ENCODE measurements at places on chromosomes 7 and 10. TPM values are rescaled to one million over a fixed set of nuclear protein-coding genes. Genes with fewer than 3 reads are reported as not detected.
A peak's percentile ranks its signal among the peaks of the same experiment; 100 is the strongest.

- H3K27ac ChIP-seq, result no peak overlapping the region
- DNase-seq, result no peak
- H3K27me3 ChIP-seq, result no peaks in the 10 kb centered on the region
- no peaks in the 10 kb centered on the region for H3K36me3 ChIP-seq
- H3K4me3 ChIP-seq, result no peak overlapping the region
- H3K4me1 ChIP-seq, result no peaks in the 10 kb centered on the region
Observed at GRCh38 chr10:4154191-4154715, 369.2 kb upstream of the KLF6 start.

GRCh38 chr10:13704964-13705363, 118.2 kb downstream of the PRPF18 start:
- no peak overlapping the region for H3K27ac ChIP-seq
- H3K4me3 ChIP-seq, result peak overlapping the region; percentile 76
- H3K36me3 ChIP-seq, result peaks cover 17% of the 10 kb centered on the region
- no peaks in the 10 kb centered on the region for H3K27me3 ChIP-seq
- H3K4me1 ChIP-seq, result peaks cover 9% of the 10 kb centered on the region

- no peak overlapping the region for H3K4me3 ChIP-seq
- DNase-seq, result no peak
- no peak overlapping the region for H3K27ac ChIP-seq
- H3K4me1 ChIP-seq, result no peaks in the 10 kb centered on the region
Observed at GRCh38 chr10:112948196-112948595, 1.9 kb upstream of the TCF7L2 start.

DNA sequence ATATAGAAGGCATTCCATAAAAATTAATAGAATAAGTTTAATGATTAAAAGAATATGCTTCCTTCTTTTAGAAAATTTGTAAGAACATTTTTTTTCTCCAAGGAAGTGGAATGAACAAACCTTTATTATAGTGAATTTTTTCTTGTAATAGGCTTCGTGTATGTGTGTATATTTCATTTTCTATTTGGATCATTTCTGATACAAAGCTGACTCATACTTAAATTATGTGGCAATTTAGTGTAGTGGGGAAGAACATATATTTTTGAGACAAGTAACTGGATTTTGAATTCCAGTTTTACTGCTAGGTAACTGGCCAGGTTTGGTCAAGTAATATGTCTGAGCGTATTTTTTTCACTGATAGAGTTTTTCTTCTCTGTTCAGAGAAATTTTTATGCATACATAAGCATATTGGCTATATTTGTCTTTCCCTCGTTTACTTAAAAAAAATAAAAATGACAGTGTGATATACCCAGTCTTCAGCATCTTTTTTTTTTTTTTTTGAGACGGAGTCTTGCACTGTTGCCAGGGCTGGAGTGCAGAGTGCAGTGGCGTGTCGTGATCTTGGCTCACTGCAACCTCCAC, 50.8 kb downstream of the CDK13 start:
- H3K4me3 ChIP-seq, result no peak overlapping the region
- H3K27ac ChIP-seq, result no peak overlapping the region
- peak; percentile 60 for DNase-seq
- H3K27me3 ChIP-seq, result no peaks in the 10 kb centered on the region

GRCh38 chr10:86878983-86879713, 78.3 kb downstream of the MMRN2 start:
- no peaks in the 10 kb centered on the region for H3K36me3 ChIP-seq
- DNase-seq, result no peak
- no peak overlapping the region for H3K27ac ChIP-seq
- H3K4me1 ChIP-seq, result no peaks in the 10 kb centered on the region
- no peaks in the 10 kb centered on the region for H3K27me3 ChIP-seq
- no peak overlapping the region for H3K4me3 ChIP-seq

DNA sequence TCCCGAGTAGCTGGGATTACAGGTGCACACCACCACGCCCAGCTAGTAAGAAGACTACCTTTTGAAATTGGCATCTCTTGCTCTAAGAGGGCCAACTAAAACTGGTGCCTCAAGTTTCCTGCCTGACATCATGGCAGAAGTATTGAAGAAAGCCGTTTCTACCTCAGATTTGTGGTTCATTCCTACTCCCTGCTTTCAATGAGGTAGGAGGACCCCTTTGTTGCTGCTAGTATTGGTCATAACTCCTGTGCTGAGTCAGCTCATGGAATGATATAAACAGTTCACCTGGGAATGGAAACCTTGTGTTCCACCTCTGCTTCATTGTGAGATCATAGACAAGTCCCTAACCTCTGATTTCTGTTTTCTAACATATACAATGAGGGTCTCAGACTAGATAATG, 82.8 kb downstream of the CDK6 start:
- peaks cover 13% of the 10 kb centered on the region for H3K4me1 ChIP-seq
- no peak overlapping the region for H3K27ac ChIP-seq
- DNase-seq, result peak; percentile 67

DNA sequence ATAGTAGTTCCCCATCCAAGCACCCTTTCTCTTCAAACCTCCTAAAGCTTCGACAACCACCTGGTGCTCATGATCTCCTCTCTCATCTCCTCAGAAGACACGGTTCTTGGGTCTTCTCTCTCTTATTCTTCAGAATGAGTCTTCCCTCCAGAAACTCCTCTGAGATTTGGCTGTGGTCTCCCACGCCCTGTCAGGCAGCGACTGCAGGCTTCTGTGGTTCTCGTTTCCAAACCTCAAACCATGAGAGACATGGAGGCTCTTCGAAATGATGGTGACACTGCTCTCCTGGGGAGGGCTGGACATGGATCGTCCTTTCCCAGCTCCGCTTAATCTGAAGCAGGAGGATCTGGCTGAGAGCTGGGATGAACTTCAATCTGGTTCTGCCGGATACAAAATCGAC, 78.6 kb upstream of the PITRM1 start:
- H3K36me3 ChIP-seq, result no peaks in the 10 kb centered on the region

Gene GNB2
- total RNA-seq, result 85.2 TPM

Gene PNLIPRP2
- not detected for total RNA-seq

Gene FAM131B
- total RNA-seq, result 3.8 TPM

Gene GCK
- 1.7 TPM for total RNA-seq
